Ascending aorta (tissue), 2 donors: ENCODE measurements at places on chromosomes 2 and 18. TPM values are rescaled to one million over a fixed set of nuclear protein-coding genes. Genes with fewer than 3 reads are reported as not detected.

- H3K4me3 ChIP-seq = no peak overlapping the region
- DNase-seq = no peak
- H3K4me1 ChIP-seq = no peaks in the 10 kb centered on the region
- H3K27ac ChIP-seq = no peak overlapping the region
- H3K27me3 ChIP-seq = no peaks in the 10 kb centered on the region
These were observed 2.8 kb upstream of the MXD1 start for GRCh38 chr2:69911985-69912563.

DNA sequence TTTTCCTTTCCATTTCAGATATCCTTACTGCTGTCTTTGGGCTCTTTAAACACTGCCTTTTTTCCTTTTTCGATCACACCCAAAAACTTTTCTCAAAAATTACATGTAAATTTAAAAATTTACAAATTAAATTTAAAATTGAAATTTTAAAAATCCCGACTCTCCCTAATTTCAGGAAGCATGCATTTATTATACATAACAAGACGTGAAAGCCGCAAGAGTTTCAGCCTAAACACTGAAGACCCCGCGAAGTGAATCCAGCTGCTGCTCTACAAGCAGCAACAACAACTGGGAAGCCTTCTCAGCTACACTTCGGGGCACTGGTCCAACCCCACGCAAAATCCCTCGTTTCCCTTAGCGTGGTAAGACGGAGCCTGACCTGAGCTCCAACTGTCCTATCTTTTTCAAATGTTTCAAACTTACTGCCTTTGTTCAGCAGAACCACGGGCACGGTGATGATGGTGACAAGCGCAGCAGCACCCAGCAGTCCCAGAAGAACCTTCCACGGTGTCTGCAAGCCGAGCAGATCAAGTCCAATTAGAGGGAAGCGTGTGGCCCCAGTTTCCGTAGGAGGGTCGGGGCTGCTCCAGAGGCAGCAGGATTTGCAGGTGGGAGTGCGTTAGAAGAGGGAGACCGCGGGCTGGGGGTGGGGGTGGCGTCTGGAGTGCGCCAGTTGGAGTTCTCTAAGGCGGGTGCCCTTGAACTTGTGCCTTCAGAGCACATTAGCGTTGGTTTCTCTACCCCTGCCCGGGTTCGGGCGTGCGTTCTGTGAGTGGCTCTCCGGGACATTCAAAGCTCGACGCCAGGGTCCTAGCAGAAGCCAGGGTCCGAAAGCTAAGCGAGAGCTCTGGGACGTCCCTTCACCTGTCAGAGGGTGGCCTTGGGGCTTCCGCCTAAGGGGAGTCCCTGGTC lies 783 bp downstream of the DPP4 start:
- H3K4me3 ChIP-seq = peak overlapping the region; percentile 62
- no peaks in the 10 kb centered on the region for H3K36me3 ChIP-seq
- DNase-seq = no peak

Gene LAMA1
- not detected for total RNA-seq

DNA sequence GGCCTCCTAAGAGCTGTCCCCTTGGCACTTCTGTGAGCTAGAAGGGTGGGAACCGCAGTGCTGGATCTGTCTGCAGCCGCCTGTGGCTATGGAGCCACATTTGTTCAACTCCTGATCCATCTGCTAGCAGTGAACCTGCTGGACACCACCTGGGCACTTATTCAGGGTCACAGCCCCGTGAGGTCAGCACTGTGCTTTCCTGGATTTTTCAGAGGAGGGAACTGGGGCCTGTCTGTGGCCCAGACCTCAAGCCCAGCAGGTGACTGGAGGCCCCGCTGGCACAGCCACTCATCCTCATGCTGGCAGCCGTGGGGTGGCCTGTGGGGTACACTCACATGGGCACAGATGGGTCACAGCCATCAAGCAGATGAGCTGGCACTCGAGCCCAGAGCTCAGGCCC lies 155.3 kb downstream of the TFCP2L1 start:
- H3K4me3 ChIP-seq = no peak overlapping the region
- H3K4me1 ChIP-seq = no peaks in the 10 kb centered on the region
- no peak for DNase-seq
- no peaks in the 10 kb centered on the region for H3K27me3 ChIP-seq
- no peaks in the 10 kb centered on the region for H3K36me3 ChIP-seq
- no peak overlapping the region for H3K27ac ChIP-seq

DNA sequence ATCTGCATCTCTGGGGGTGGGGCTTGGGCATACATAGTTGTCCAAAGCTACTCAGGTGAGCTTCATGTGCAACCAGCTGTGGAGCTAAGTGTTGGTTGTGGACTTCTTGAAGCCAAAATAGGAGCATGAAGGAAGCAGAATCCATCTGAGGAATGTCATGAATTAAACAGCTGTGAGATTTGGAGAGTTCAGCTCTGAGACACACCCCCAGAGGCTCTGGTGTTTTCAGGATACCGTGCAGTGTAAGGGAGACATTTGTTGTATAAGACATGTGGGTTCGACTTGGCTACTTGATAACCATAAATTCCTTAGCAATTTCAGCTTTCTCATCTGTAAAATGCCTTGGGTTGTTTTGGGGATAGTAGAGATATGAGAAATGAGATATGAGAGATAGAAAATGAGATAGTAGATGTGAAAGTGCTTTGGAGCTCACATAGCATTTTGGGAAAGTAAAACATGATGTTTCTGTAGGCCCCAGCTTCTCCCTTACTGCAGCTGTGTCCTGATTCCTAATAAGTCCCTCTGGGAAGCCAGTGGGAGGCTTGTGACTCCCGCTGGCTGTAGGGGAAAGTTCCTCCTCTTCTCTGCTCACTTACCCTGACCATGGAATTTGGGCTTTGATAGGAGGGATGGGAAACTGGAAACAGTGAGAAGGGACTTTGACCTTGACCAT lies 50.0 kb downstream of the DPYSL5 start:
- no peak overlapping the region for H3K4me3 ChIP-seq
- no peak for DNase-seq
- H3K4me1 ChIP-seq = no peaks in the 10 kb centered on the region
- no peak overlapping the region for H3K27ac ChIP-seq
